ENCODE measurements at places on chromosomes 1 and 21.
A peak's percentile ranks its signal among the peaks of the same experiment; 100 is the strongest.

DNA sequence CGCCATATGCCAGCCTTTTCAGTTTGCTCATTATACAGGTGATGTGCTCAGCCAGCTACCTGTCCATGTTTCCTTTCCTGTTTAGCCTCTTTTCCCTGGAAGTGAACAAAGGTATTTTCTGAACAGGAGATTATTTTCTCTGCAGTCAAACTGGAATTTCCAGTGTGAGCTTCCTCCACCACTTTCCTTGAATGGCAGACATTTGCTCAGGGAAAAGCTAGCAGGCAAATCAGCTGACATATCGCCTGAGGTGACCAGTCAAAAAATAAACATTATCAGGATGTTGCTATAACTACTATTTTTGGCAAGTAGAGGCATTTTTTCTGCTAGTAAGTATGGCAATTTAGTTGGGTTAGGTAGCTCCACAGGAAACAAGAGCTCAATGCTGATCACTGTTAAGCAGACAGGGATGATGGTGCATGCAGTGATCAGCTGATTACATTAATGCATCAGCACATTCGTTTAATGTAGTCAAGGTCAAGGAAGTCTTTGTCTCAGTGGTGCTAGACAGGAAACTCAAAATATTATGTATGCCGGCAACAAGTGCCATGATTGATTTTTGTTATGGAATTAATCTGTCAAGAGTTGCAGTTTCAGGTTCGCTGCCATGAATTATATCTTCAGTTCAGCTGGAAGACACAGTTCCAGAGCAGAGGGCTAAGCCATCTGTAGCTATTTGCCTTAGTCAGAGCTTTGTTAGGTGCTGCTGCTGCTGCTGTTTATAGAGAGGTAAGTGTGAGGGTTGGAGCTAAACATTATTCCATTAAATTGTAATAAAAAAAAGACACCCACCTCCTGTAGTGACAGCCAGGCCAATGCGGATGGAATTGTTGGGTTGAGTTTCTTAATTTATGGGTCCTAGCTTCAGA is 179.7 kb upstream of the ST6GALNAC5 start:
- DNase-seq = no peak

DNA sequence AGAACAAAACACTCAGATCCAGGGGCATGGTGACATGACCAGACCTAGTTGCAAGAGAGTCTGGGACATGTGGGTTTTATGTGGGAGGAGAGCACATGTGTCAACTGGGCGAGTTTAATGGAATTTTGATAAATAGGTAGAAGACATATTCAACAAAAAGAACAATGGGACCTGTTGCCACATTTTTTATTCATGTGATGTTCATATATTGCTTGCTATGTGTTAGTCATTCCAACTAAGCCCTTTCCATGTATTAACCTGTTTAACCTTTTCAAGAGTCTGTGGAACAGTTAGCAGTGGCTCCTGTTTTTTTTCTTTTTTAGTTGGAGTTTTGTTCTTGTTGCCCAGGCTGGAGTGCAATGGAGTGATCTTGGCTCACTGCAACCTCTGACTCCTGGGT is 30.1 kb upstream of the CSF3R start:
- no peak for DNase-seq

GRCh38 chr1:155961937-155962336 is 16.4 kb downstream of the ARHGEF2 start:
- no peak for DNase-seq

DNA sequence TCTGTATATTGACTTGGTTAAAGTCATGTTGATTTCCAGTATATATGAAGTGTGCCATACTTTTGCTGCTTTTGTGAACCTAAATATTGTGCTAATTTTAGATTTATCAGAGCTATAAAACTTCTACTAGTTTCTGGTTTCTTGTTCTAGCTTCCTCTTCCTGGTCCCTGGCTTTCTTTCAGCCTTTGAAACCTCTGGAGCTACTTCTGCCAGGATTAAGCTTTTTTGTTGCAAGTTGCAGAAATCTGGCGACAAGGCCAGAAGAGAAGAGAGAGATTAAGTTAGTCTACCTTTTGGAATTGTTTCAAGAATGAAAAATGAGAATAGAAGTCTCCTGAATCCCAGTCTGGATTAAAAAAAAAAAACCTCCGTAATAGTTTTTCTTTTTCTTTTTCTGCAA is 13.5 kb downstream of the RNF2 start:
- DNase-seq = no peak

GRCh38 chr1:113928941-113929749 is at the start of gene HIPK1:
TSS of gene HIPK1 (plus strand) at chr1:113929324.
- DNase-seq = peak; percentile 89

DNA sequence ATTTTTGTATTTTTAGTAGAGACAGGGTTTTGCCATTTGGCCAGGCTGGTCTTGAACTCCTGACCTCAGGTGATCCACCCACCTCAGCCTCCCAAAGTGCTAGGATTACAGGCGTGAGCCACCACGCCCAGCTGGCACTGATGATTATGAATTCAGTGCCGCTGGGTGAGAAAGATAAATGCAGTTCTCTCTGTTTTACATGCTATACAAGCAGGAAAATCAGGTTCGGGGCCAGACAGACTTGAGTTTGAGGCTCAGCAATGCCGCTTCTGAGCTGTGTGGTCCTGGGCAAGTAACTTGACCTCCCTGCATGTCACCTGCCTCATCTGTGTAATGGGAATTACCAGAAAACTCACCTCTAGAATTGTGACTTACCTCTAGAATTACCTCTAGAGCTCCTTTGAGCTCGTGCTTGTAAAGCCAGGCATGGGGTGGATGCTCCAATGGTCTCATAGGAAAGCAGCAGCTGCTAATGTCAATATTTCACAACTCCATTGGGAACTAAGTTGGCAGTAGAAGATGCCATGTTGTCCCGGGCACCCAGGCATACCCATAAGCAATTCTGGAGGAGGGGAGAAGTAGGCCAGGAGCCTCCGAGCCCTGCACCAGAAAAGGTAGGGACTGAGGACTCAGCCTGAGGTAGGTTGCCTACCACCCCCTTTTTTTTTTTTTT is 119.8 kb upstream of the SLC25A33 start:
- DNase-seq = no peak

DNA sequence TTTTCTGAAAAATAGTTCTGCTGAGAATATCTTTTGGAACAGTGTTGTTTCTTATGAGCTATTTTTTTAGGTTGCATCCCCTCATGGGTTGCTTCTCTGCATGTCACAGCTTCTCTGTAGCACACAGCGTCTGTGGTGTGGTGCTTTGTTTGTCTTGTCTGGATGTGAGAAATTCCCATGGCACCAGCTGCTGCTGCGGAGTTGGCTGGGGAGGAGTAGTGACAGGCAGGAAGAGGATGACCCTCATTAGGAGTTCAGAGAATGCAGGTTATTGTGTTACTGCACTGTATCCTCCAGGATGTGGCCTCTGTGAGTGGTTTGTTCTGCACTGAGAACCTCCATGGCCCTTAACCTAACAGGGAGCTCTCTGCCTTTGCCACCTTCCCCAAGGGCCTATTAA is 64.8 kb downstream of the TSEN15 start:
- DNase-seq = no peak

GRCh38 chr1:169879034-169879840 is 14.5 kb downstream of the SCYL3 start:
- DNase-seq = no peak

DNA sequence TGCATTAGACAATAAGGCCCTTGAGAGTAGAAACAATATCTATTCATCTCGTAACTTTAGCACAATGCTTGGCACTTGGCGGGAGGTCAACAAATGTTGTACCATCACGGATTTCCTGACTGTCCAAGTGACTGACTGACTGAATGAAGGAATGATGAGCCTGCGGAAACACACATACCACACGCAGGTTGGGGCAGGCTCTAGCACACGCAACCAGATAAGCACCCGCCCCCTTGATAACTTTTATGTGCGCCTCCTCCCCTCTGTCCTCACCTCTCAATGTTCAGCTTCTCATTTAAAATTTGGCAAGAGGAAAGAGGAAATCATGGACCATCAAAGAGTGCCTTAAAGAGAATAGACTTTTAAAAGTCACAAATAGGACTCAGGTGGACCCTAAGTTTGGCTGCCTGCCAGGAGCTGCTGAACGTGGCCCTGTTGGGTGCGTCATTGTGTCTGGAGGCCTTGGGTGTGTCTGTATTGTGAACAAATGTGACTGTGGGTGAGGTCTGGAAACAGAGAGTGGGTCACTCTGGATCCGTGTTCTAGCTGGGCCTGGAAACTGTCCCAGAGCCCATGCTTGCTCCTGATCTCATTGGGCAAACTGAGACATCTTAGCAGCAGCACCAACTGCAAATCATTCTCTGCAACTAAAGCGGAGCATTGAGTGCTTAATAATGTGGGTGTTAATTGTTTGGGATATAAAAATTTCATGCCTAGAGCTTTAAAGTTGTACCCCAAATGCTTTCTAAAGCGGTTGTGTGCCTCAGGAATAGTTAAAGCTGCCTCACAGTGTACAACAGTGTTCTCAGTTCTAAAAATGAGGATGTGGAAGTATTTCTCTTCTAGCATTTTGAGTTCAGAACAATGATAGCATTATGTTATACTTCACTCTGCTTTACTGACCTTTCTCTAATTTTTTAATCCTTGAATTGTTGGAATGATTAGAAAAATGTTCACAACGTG is 47.6 kb upstream of the ABCG1 start:
- DNase-seq = no peak

GRCh38 chr1:40981691-40982448 is 2.4 kb downstream of the CTPS1 start:
- no peak for DNase-seq

- DNase-seq = no peak
Observed at GRCh38 chr1:115280064-115280463, 58.0 kb downstream of the NGF start.

- DNase-seq = no peak
Observed at GRCh38 chr1:61922950-61923480, 180.7 kb downstream of the PATJ start.

GRCh38 chr1:55617288-55617982 is 402.3 kb upstream of the USP24 start:
- no peak for DNase-seq

- no peak for DNase-seq
Observed at GRCh38 chr1:204275695-204276370, 62.0 kb upstream of the GOLT1A start.

DNA sequence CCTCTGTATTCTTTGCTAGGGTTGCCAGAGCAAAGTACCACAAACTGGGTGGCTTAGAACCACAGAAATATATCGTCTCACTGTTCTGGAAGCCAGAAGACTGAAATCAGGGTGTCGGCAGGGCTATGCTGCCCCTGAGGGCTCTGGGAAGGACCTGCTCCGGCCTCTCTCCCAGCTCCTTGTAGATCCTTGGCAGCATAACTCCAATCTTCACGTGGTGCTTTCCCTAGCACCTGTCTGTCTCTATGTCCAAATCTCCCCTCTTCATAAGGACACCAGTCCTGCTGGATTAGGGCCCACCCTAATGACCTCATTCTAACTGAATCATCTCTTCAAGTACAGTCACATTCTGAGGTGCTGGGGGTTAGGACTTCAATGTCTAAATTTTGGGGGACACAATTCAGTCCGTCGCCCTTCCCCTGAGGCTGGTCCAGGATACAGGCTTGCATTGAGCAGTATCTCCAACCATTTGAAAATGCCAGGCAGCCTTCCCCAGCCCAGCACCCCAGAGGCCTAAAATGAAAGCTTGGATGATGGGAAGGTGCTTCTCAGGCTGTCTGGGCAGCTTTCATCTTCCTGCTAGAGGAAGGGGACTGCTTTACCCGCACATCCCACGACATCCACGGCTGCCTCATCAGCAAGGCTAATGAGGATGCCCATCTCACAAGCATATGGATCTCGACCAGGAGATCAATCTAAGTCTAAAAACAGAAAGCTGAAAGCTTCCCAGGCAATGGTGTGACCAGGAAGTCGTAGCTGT is 24.7 kb downstream of the TRIM67 start:
- DNase-seq = no peak

- no peak for DNase-seq
Observed at GRCh38 chr1:178019622-178020021, 49.8 kb upstream of the SEC16B start.

- no peak for DNase-seq
Observed at GRCh38 chr1:209715314-209715713, 10.7 kb downstream of the HSD11B1 start.

DNA sequence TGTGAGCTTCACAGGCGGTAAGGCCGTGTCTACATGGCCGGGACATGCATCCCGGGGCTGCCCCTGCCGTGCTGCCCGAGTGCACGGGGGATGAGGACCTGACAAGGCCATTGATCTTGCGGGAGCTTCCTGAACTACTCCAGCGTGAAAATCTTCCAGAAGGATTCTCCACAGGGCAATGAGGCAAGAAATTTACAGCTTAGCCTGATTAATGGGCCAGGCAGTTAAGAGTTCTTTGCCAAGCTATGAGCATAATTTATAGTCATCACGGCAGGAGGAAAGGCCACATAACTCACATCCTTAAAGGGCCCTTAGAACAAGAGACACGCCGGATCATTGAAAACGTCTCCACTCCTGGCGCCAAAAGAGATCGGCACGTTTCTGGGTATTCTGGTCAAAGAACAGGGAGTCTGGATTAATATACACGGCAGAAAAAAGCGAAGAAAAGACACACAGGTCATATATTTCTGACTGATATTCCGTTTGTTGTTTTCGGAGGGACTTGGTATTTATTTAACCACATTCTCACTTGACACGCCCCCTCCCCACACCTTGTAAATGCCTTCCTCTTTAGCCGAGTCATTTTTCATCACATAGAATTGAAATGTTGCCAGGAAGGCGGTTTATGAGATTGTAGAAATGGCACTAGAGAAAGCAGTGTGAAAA is 180.5 kb downstream of the DYRK1A start:
- DNase-seq = no peak

DNA sequence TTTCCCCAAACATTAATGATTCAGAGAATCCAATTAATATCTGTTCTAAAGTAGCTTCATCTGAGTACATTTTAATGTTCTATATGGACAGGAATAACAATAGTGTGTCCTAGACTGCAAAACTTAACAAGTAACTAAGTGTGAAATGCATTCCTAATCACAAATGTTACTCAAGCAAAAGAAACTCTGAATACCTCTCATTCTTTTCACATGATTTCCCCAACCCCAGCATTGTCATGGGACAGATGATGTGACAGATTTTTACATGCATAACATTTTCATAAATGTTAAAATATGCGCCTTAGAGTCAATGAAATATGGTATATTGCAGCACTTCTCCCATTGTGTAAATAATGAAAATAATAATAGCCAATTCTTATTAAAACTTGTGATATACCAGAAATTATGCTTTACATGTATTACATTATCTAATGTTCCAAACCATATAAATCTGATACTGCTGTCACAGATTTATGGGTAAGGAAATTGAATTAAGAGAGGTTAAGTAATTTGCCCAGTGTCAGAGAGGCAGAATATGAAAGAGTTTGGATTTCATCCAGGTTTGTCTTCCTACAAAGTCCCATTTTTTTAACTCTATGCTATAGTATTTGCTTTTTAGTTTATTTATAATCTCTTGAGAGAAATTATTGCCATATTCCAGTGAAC is 269.4 kb downstream of the LRRC7 start:
- no peak for DNase-seq

GRCh38 chr21:46052703-46053651 is 44.9 kb upstream of the COL6A2 start:
- no peak for DNase-seq

Measured in C1 segment of cervical spinal cord (tissue), 14 donors.